A172 (cell line): ENCODE measurements at places on chromosomes 7 and 10.

DNA sequence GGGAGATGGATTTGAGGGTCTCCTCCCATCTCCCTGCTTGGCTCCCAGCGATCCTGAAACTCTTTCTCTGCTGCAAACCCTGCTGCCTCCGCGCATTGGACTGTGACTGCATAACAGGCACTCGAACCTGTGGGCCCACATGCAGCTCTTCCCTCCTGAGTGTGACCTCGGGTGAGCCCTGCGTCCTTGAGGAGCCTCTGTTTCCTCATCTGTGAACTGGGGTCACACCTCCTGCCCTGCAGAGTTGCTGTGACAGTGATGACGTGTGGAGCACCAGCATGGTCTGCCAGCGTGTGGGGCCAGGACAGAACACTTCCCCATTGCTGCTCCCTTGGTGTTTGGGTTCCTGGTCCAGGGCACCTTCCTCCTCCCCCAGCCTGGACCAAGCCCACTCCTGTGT, 46.9 kb upstream of the PSMG3 start:
- no peak for DNase-seq

DNA sequence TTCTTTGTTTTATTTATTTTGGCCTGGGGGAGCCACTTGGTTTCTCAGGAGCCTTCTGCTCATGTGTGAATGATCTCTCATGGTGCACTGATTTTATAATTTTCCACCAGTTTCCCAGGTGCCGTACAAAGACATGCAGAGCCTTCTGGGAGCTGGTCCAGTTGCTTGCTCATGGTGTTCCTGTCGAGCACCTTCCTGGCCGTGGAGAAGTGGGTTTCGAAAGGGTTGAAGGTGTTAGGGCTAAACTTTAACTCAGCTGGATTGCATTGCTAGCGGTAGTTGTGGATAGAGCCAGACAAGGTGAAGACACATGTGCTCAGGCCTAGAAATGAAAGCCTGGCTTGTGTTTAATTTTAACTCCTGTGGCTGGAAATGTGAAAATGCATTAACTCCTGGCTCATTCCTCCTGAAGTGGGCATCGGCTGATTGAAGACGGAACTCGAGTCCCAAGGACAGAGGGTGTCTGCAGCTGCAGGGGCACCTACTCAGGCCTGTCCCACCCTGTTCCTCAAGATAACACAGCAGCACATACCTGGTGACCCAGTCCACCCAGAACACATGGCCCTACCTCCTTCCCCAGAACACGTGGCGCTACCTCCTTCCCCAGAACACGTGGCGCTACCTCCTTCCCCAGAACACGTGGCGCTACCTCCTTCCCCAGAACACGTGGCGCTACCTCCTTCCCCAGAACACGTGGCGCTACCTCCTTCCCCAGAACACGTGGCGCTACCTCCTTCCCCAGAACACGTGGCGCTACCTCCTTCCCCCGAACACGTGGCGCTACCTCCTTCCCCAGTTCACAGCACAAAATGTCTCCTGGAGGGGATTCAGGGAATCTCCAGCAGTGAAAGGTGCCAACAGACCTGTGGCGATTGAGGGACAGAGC, 133.2 kb downstream of the WDR37 start:
- no peak for DNase-seq

DNA sequence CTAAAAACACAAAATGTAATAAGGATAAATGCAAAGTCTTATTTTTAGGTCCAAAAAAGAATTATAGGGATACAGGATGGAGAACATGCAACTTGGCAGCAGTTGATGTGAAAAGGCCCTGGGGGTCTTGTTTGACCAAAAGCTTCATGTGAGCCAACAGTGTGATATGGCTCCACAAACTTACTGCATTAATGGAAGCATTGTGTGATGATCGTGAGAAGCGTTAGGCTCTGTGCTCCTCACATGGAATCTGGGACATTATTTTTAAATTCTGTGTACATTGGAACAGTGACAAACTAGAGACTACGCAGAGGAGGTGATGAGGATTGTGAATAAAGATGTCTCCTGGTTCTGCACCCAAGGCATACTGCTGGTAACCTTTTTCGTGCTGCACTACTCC, 39.1 kb upstream of the CALD1 start:
- DNase-seq, result no peak

GRCh38 chr7:2381227-2381626, 22.2 kb upstream of the CHST12 start:
- DNase-seq, result no peak

GRCh38 chr10:106746868-106747267, 417.6 kb downstream of the SORCS1 start:
- DNase-seq, result no peak

GRCh38 chr7:129298268-129298893, 73.6 kb downstream of the AHCYL2 start:
- peak; percentile 26 for DNase-seq

DNA sequence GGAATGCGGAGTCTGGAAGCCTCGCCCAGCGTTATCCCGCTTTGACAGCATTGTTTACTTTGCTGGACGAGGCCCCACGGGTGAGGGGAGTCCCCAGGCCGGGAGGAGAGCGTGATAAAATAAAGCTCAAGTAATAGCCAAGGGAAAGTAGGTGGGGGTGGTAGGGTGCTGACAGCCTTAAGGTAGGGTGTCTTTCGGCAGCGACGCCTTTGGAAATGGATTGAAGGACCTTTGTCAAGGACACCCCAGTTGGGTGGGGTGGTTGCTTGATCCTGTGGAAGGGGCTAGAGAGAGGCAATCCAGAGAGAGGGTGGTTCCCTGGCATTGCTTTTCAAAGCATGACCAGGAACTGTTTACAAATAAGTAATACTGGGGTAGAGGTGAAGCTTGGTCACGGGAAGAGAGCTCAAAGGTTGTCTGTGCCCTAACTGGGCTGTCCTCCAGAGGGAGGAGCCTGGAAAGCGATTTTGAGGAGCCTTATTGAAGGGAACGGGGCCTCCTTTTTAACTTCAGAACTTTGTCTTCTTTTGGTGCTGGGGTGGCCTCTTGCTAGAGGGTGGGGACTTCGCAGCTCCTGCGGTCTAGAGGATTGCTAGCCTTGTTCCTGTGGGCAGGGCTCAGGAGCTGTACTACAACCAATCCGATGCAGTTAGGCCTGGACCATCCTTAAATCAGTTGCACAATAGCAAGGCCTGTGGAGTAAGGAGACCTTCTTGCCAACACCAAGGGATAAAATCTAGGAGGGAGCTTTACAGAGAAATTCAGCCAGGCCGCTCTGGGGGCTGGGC, 1.3 kb downstream of the EIF4EBP2 start:
- peak; percentile 82 for DNase-seq

- DNase-seq, result no peak
These were observed 15.4 kb upstream of the FAM20C start for GRCh38 chr7:176786-177459.

GRCh38 chr10:90652519-90652918, 205.3 kb downstream of the HTR7 start:
- DNase-seq, result peak; percentile 38

GRCh38 chr7:104548861-104549260, 220.5 kb downstream of the LHFPL3 start:
- DNase-seq, result no peak

- peak; percentile 75 for DNase-seq
These were observed 67.9 kb downstream of the CDK1 start for GRCh38 chr10:60846173-60846572.

DNA sequence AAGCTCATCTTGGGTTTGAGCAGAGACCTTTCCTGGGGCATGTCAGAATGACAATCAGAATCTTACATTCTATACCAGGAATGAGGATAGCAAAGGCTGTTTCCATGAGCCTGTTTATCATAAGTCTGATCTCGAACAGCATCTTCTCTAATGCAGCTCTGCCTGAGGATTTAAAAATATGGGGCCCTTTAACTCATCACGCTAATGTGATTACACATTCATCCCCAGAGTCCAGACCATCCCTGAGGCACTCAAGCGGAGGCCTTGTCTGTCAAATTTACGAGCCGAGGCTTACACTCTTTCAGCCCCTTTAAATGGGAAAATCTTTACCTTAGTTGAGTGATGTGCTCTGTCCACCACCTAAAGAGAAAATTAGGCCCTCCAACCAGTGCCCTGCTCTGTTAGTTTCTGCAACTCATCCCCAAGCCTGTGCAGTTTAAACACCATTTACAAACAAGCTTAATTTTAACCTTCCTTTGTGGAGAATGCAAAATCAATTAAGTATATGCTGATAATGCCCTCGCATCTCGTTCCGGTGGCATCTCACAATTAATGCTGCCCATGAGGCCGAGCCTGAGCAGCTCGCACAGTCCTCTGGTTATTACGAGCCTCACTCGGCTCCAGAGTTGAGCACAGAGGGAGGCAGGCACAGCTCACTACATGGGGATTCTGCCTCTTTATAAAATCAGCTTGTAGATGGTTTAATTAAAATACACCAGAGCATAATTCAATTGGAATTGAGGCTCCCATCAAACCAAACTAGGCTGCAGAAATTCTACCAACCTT, 16.0 kb downstream of the CHST15 start:
- DNase-seq, result no peak

DNA sequence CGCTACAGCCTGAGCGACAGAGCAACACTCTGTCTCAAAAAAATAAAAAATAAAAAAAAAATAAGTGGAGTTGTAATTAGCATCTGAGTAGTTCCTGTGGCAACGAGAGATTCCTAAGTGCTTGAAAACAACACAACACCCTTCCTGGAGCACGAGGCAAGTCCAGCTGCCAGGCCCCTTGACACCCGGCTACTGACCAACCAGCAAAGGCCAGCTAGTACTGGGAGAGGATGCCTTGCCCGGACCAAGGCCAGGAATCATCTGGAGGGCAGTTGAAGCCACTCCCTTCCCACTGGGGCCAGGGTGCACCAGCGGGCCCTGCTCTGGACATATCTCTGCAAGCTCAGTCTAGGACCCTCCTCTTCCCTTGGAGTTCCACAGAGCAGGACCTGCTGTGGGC, 536 bp downstream of the C10orf105 start:
- DNase-seq, result no peak

DNA sequence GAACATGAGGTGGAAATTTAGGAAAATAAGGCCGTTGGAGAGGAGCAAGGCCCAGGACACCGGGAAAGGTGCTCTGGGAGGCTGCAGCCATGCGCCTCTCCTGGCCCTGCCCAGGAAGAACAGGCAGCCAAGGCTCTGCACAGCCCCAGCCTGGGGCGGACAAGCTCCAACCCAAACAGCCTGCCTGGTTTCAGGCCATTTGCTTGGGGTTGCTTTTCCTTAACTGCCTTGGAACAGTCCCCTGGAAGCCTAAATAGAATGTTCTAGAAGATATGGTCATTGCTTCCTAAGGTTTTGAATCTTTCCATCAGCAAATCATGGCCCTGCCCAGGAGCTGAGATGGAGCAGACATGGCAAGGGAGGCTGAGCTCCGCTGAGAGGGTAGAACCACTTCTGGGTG, 11.0 kb downstream of the VSTM4 start:
- no peak for DNase-seq

DNA sequence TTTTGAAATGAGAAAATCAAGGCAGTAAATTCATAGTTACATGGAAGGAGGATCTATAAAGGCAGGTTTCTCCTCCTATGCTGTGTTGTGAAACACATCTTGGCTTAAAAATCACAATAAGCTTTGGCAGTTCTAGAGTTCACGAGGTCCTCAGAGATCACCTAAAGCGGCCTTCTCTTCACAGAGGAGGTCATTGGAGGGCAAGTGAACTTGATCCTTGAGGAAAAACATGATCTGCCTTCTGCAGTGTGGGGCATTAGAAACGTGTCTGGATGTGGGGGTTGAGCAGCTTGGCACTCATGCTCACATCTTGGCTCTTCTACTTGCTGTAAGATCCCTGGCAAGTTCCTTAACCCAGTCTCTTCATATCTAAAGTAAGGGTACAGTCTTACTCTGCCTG, 96.1 kb upstream of the BMPER start:
- no peak for DNase-seq

- DNase-seq, result no peak
These were observed 32.5 kb downstream of the C10orf105 start for GRCh38 chr10:71687077-71687476.

DNA sequence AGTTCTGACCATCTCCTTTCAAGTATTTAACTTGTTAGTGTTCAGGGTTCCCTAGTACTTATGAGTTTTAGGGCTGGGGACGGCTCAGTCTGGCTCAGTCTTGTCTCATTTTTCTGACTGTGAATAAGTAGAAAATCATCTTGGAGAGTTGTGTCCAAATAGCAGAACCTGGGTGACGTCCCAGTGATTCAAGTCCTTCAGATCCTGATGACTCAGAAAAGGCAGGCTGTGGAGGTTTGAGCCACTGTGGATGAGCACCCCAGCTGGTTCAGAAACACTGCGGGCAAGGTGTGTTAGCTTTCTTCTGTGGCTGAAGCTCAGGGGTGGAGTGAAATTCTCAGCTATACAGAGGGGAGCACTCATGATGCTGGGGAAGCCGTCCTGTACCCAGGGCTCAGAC, 154.4 kb upstream of the NPY start:
- DNase-seq, result peak; percentile 84

GRCh38 chr10:32153931-32154330, 97.7 kb upstream of the KIF5B start:
- DNase-seq, result no peak

DNA sequence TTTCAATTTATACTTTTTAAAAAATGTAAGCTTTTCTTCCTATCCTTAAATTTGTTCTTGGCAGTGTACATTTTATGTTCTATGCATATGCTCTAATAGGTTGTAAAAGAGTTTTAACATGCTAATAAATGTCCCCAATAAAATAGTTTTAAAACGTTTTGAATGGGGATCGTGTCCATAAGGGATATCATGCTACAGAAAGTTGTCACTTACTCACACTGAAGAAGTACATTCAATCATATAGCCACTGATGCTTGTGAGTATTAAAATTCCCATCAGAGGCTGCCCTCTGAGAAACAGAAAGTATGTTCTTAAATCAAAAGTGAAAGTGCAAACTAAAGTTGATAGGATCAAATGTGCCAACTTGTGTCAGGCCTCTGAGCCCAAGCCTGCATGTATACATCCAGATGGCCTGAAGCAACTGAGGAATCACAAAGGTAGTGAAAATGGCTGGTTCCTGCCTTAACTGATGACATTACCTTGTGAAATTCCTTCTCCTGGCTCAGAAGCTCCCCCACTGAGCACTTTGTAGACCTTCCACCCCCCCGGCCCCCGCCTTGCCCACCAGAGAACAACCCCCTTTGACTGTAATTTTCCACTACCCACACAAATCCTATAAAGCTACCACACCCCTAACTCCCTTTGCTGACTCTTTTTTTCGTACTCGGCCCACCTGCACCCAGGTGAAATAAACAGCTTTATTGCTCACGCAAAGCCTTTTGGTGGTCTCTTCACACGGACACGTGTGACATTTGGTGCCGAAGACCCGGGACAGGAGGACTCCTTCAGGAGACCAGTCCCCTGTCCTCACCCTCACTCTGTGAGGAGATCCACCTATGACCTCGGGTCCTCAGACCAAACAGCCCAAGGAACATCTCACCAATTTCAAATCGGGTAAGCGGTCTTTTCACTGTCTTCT, 877 bp upstream of the NOD1 start:
- DNase-seq, result peak; percentile 37

DNA sequence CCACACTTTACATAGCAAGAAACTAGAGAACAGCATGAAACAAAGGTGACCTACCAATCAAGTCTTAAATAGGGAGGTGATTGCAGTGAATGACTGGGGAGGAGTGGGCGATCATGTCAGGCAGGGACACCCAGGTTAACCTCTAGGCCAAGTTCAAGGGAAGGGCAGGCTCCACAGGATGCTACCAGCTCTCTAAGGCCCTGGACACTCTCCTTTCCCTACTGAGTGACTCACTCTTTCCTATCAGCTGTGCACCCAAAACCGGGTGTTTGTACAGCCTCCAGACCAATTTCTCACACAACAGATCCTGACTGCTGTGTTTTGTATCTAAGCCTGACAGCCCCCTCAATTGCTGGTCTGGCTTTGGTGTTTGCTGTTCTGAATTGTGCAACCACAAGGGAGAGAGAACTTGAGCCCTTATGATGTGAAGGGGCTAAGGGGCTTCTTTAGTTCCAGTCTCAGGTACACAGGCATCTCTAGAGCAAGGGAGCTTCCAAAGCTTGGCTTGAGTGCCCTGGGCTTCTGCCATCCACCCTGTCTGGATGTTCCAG, 107.8 kb downstream of the TBXAS1 start:
- DNase-seq, result peak; percentile 57
